ENCODE measurements at places on chromosomes 6 and 20.

DNA sequence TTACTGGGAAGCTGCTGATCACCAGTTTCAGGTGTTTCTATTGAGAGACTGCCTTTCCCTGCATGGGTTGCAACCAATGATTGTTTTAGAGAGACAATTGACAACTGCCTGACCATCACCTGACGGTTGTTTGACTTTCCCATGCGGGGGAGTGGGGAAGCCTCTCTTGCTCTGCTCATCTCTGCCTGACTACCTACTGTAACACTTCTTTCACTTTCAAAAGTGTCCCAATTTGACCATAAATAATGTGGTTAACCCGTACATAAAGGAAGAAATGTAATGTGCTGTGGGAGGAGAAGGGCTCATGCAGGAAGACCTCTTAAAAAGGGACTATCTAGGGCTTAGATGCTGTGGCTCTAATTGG is 122.1 kb upstream of the PHACTR1 start:
- peak overlapping the region; percentile 87 for H3K27ac ChIP-seq
- no peaks in the 10 kb centered on the region for H3K27me3 ChIP-seq
- no peaks in the 10 kb centered on the region for H3K36me3 ChIP-seq
- peak overlapping the region; percentile 15 for H3K4me3 ChIP-seq
- peaks cover 4% of the 10 kb centered on the region for H3K4me1 ChIP-seq

GRCh38 chr6:24761193-24761835 is 13.4 kb upstream of the GMNN start:
- H3K4me3 ChIP-seq, result no peak overlapping the region
- no peak for DNase-seq
- H3K27ac ChIP-seq, result no peak overlapping the region
- no peaks in the 10 kb centered on the region for H3K36me3 ChIP-seq

GRCh38 chr6:692858-693722 is at the start of gene EXOC2:
Gene EXOC2 (minus strand): TSS chr6:693139. CDS start chr6:637818, 55,321 bp downstream.
- no peaks in the 10 kb centered on the region for H3K27me3 ChIP-seq
- peaks cover 8% of the 10 kb centered on the region for H3K4me1 ChIP-seq
- no peaks in the 10 kb centered on the region for H3K36me3 ChIP-seq
- peak within 1 kb of the TSS; percentile 45 for H3K27ac ChIP-seq

DNA sequence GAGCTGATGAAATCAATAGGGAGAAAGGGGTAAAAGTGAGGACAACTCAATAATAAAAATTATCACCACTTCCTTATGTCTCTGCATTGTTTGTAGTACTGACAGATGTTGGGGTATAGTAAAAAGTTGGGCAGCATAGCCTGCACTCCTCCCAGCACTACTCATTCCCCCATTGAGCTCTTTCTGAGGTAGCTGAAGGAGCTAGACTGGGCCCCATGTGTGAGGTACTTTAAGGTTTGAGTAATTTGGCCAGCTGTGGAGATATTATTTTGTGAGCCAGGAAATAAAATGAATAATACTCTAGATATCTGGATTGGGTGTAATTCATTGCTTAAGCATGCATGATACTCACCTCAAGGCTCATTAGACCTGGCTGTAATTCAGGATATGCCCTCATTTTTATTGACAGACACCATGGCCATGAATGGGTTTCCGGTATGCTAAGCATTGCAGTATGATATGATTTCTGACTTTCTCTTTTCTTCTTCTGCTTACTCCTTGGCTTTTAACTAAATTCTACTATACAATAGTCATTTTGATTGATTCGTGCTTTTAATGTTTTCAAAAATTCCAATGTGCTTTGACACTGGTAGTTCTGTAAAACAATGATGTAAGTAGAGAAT is 283.9 kb upstream of the RIMS1 start:
- H3K4me1 ChIP-seq, result no peaks in the 10 kb centered on the region
- no peak overlapping the region for H3K27ac ChIP-seq
- no peak overlapping the region for H3K4me3 ChIP-seq
- H3K36me3 ChIP-seq, result no peaks in the 10 kb centered on the region
- no peaks in the 10 kb centered on the region for H3K27me3 ChIP-seq

DNA sequence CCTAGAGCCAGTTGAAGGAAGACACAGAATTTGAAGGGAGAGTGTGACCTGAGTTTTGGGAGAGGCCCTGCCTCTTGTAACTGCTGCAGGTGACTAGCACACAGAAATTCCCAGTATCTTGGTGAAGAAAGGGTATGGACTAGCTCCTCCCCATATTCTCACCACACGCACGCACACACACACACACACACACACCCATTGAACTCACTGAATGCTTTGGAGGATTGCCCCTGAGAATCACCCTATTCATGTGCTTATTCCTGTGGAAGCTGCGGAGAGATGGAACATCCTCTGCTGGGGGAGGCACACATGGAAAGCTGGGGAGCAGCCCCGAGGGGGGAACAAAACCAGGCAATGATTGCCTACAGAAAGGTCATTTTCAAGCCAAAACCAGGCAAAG is 6.2 kb upstream of the LMBRD1 start:
- H3K27me3 ChIP-seq, result no peaks in the 10 kb centered on the region
- H3K36me3 ChIP-seq, result no peaks in the 10 kb centered on the region
- no peak overlapping the region for H3K4me3 ChIP-seq

GRCh38 chr20:41903586-41903985 is 285.4 kb upstream of the CHD6 start:
- H3K4me1 ChIP-seq, result peaks cover 4% of the 10 kb centered on the region
- no peaks in the 10 kb centered on the region for H3K27me3 ChIP-seq
- H3K4me3 ChIP-seq, result no peak overlapping the region
- no peak overlapping the region for H3K27ac ChIP-seq
- DNase-seq, result peak; percentile 63
